ENCODE measurements at places on chromosomes 5 and 9.

GRCh38 chr9:104553261-104553660 lies 15.7 kb upstream of the OR13C8 start:
- no peak for DNase-seq

DNA sequence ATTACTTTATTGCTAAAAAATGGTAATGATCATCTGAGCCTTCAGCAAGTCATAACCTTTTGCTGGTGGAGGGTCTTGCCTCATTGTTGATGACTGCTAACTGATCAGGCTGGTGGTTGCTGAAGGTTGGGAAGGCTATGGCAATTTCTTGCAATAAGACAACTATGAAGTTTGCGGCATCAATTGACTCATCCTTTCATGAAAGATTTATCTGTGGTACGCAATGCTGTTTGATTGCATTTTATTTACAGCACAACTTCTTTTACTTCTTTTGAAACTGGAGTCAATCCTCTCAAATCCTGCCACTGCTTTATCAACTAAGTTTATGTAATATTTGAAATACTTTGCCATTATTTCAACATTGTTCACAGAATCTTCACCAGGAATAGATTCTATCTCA lies 58.3 kb upstream of the ACO1 start:
- DNase-seq = no peak

DNA sequence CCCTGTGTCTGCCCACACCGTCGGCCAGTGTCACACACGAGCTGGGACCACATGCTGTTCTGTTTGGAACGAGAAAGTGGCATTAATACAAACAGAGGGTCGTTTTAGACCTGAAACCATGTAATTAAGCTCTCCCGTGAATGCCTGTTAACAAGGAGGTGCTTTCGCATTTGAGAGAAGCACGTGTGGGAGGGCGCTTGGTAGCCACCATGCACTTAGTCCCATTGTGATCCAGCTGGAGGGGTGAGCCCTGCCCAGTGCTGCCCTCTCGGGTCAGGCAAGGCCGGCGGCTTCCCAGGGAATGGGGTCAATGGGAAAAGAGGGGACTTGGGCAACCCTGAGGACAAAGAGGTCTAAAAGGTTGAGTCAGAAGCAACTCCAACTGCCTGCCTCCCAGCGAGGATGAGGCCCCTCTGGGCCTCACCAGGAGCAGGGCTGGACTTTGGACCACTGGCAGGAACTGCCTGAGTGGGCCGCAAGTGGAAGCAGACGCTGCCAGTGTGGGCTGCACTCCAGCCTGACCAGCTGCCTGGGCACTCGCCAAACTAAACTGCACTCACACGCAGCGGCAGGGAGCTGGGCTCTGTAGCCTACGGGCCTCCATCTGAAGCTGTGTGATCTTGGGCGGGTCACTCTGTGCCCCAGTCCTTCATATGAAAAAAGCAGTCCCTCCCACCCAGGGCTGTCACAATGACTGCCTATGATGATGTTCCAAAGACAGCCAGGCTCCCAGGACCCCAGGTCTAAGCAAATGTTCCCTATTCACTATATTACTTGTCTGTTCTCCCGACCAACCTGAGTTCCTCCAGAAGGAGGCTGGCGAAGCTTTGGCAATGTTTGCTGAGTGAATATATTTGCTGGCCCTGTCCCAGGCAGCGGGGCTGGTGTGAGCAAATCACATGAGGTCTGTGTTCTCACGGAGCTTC lies 195.7 kb downstream of the CDK5RAP2 start:
- DNase-seq = peak; percentile 31

DNA sequence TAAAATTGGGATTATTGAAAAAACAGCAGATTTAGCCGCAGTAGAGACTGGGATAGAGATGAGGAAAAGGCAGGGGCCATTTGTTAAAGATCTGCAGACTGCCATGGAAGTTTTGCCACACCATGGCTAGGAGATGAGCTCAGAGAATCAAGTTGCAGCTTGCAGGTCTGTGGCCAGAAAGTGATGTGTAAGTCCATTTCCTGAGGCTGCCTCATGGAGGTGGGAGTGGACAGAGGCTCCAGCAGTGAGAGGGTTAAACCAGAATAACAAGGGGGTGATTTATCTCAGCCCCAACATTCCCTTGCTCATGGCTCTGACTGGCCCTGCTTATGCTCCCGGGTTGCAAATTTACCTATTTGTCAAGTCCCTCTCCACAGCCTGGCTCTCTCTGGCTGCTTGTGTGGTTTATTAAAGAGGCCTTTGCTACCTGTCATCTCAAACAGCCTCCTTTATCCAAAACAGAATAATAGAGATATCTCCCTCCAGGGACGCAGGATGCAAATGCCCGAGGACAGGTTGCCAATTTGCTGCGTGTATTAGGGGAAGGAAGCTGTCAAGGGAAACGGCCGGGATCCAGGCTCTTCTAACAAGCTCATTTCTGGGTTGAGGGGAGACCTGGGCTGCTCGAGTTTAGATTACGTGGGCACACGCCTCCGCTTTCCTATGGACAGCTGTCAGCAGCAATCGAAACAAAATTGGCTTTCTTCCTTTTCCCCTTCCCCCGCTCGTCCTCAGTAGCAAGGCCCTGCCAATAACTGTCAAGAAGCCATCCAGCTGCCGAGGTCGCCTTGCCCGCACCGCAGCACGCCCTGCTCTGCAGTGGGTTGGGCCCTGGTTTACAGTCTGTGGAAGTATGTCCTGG lies 72.8 kb upstream of the PITX1 start:
- DNase-seq = no peak

DNA sequence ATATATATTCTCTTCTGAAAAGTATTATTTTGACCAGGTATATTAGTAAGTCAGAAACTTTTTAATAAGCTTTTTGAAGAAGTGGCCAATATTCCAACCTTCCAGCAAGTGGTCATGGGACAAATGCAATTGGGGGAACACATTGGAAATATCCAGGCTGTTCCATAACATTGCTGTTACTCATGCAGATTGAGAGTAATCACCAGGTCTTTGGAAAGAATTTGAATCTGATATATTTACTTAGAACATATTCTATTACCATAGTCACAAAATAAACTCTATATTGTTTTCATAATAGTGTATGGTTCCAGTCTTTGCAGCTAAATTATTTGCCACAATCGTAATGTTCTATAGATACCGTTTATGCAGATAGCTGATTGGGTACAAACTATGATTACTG lies 102.8 kb downstream of the TAF11L14 start:
- DNase-seq = no peak

DNA sequence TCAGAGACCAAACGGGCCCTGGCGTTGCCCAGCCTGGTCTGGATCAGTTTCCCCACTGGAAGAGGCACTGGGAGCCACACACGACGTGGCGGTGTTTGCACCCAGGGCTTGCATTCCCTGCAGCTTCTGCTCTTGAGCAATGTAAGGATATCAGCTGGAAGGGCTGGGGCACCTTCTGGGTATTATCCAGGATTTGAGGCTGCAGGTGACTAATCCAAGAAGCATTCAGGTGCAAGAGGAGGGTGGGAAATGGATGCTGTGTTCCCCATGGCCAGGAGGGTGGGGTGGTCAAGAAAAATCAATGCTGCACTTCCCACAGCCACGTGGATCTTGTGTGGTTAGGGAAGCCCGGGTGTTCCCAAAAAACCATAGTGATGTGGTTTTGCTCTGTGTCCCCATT lies 430.9 kb downstream of the IRX2 start:
- no peak for DNase-seq

GRCh38 chr5:53481159-53481886 lies 894 bp downstream of the FST start:
- DNase-seq = no peak

DNA sequence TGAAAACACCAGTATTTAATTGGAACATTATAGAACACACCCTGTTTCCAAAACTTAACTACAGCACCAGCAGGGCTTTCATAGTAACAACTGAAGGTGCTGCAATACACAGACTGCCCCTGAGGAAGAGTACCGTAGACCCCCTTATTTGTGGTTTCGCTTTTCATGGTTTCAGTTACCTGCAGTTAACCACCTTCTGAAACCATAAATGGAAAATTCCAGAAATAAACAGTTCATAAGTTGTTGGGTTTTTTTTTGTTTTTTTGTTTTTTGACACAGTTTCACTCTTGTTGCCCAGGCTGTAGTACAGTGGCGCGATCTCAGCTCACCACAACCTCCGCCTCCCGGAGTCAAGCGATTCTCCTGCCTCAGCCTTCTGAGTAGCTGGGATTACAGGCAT lies 9.5 kb upstream of the GLDC start:
- DNase-seq = no peak

DNA sequence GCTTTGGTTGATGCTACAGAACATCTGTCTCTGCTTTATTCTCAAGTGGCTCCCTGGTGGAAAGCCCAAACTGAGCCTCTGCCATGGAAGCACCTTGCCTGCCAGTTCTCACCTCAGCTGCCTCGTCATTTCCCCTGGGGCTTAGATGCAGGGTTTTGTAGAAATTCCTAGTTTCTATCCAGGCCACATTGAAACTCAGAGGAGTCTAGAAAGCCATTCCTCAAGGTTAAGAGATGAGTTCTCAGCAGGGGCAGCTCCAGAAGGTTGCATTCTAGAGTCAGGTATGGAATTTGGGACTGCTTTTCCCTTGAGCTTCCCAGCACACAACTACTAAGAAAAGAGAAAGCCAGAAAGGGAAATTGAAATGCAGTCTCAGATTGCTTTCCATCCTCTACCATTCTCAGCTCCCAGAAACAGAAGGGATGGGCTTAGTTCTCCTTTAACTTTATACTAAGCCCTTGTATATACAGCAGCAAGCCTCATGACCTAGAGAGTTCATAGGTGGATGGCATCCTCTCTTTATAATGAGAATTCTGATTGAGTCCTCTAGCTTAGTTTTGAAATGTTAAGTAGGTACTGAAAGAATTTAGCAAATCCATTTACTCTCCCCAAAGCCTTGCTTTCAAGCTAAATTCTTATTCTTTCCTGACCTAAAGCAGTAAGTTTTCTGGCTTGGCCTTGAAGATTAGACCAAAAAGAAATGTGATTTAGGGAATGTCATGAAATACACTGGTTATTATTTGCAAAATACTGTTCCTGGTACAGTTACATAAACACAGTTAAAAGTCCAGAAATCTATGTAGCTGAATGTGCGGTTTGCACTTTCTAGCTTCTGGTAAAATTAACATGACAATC lies 66.0 kb upstream of the MEF2C start:
- DNase-seq = no peak

DNA sequence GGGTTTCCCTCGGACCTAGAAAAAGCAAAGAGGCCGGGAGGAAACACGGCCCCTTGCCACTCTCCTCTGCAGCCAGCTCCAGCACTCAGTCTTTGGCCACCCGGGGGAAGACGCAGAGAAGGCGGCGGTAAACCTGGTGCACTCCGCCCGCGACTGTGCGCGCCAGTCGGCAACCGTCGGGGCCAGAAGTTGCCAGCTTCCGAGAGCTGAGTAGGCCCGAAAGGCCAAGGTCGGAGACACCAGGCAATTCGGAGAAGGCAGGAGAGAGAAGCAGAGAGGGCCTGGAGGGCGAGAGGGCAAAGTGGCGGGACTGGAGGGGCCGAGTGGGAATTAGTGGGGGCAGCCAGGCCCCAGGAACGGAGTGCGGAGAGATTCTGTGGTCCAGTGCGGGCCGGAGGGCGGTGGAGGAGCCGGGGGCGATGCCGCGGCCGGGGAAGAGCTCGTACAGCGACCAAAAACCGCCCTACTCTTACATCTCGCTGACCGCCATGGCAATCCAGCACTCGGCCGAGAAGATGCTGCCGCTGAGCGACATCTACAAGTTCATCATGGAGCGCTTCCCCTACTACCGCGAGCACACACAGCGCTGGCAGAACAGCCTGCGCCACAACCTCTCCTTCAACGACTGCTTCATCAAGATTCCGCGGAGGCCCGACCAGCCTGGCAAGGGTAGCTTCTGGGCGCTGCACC lies at the start of gene FOXB2:
Gene FOXB2, plus strand, starts transcription at position 420 of the 690 bp plus-strand sequence. Its CDS starts 0 bp downstream, at position 420.
- DNase-seq = no peak

GRCh38 chr5:127028822-127029457 lies 1.4 kb downstream of the MARCHF3 start:
- DNase-seq = no peak

DNA sequence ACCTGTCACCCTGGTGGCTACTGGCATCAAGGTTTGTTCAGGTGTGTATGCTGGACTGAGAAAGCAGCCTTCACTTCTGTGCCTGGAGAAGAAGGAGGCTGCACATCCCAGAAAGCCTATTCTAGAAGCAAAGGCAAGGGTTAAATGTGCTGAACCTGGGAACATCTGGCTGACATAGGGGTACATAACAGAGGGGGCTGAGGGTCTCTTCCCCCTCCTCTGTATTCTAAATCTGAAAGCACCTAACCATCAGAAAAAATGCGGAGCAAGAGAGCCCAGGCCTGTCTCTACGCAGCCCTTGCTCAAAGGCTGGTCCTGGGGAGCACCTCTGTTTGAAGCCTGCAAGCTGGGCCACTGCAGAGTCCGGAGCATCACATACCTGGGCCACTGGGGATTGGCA lies 53.2 kb upstream of the FSTL4 start:
- DNase-seq = no peak

DNA sequence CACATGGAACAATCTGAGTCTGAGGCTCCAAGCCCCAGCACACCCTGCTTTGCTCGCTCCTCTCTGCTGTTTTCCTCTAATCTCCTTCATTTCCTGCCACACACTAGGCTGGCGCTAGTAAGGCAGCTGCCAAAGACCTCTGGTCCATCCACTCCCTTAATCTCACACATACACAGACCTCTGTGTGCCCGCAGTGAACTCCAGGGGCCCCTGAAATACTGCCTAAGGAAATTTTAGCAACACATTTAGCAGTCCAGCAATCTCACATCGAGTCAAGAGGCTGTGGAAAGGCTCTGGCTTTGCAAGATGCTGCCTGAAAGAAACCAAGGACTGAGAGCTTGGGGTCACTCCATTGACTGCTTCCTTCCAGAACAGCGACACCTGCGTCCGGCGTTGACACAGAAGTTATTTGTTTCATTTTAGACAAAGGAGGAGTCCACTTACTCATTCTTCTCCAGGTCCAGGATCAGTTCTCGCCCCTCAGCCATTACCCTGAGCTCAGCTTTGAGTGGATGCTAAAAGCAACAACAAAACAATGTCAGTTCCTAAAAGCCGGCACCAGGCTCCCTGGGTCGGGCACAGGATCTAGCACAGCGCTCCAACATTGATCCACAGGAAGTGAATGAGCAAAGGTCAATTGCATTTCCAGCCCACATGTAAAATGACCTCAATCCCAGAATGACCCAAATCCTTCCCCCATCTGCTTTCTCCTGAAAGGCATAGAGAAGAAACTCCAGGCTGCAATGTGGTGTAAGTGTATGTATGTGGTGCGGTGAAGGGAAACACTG lies 11.5 kb downstream of the ADAM19 start:
- DNase-seq = no peak

DNA sequence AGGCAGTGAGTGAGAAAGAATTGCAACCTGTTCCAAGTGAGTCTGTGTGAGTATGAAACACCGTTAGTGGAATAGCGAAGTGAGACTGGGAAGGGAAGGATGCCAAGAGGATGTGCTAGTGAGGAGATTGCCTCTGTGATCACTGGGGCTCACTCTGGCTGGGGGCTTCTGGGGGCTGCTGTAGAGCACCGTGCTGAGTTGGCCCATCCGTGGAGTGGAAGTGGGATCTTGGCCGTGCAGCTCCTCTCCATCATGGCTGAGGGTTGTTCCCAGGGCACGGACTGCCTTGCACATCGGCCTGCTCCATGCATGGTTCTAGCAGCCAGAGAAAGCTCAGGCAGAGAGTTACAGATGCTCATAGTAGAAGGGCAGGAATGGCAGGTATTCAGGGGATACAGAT lies 236.1 kb downstream of the AGTPBP1 start:
- no peak for DNase-seq
